Mammary epithelial cell (primary cell): ENCODE measurements at places on chromosomes 7 and 10. TPM values are rescaled to one million over a fixed set of nuclear protein-coding genes. Genes with fewer than 3 reads are reported as not detected.
A peak's percentile ranks its signal among the peaks of the same experiment; 100 is the strongest.

DNA sequence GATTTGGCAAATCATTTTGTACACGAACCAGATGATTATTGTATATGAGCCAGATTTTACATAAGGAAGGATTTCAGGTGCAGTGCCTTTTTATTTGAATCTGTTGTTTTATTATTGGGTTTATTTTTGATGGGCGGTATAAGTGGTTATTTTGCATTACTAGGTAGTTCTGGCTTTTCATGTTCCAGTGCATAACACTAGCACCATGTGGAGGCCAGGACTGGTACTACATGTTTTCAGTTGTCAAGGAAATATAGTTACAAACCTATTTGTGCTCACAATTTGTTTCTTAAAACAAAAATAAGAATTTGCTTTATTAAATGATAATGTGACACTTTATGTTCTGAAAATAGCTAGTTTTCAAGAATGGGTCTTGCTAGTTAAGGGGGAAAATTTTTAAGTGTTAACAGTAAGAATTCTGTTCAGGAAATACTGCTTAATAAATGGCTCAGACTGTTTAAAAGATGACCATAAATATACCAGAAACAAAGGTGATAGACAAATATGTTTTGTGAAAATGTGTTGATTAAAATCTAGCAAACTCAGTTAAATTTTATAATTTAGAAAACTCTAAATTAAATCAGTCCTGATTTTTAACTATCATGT lies 7.1 kb upstream of the SEMA3E start:
- DNase-seq: peak; percentile 32

The GPR22 gene
- total RNA-seq: under 0.01 TPM

DNA sequence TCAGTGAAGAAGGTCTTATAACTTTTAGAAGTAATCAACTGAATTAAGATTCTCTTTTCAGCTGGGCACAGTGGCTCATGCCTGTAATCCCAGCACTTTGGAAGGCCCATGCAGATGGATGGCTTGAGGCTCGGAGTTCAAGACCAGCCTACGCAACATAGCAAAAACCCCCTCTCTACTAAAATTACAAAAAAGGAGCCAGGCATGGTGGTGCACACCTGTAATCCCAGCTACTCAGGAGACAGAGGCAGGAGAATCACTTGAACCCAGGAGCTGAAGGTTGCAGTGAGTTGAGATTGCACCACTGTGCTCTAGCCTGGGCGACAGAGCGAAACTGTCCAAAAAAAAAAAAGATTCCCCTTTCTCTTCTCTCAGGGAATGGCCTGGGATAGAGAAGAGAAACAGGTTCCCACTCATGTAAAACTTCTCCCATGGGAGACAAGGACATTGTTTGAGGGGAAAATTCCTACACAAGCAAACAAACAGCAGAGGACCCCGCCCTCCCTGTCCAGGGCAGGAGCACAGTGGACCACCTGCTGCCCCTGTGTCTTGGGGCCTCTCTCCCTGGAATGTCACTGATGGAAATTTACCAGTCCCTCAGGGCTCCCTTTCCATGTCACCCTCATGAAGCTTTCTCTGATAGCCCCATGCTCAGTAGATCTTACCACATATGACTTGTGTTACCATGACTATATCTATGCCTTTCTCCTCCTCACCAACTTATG lies 5.6 kb downstream of the IL2RA start:
- no peak for DNase-seq

DNA sequence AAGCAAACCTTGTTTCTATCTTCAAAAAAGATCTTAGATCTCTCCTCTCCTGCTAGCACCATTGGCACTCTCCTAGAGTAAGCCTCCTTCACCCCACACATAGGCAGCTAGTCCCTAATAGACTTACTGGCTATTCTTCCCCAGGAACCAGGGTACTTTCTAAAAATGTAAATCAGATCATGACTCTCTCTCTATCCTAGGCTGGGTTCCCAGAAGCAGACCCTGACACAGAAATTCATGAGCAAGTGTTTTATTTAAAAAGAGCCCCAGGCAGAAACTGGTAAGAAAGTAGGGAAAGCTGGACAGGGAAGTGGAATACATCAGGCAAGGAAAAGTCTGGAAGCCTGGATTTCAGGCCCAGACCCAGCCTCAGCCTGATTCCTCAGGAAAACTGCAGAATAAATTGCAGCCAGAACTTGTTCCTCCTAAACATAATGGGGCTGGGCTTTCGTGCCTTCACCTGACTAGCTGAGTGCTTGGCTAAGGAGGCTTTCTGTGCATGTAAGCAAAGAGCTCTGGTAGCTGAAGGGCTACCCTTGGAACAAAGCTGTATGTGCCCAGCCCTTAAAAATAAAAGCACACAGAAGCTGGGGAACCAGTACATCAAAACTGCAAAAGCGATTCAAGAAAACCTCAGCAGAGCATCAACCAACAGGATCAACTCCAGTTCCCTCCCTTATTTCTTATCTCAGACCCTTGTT lies 18.8 kb upstream of the SORBS1 start:
- DNase-seq: no peak

- DNase-seq: no peak
Observed at GRCh38 chr10:70274643-70275042, 9.2 kb downstream of the NPFFR1 start.

The PON1 gene
- total RNA-seq: not detected

DNA sequence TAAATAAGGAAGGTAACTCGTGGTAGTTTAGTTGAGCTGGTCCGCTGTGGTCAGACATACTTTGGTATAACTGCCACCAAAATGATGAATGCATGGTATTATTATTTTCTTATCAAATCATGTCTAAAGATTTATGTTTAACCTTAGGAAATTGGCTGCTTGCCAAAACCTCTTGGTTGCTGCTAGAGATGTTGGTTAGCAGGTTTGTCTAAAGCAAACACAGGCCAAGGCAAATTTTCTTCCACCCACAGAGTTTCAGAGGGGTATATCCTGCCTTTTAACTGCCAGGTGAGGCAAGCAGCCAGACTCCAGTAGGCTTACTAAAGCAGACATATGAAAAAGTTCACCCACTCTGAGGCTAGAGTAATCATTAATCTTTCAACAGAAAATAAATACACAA lies 101.4 kb downstream of the SEMA3E start:
- peak; percentile 82 for DNase-seq

DNA sequence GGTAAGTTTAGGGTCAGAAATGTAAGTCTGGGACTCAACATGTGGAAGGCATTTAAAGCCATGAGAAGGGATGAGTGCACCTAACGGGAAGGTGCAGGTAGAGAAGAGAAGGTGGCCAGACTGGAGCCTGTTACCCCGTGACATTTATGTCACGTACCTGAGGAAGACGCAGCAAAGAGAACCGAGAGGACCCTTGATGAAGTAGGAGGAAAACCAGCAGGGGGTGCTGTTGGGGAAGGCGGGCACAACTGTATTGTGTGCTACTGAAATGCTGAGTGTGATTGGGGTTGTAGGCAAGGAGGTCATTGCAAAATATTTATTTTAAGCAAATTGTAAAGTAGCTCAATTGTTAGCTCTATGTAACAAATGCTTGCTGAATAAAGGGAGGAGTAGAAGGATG lies 338.2 kb upstream of the PRKCQ start:
- no peak for DNase-seq

The EVX1 gene
- total RNA-seq: not detected

- no peak for DNase-seq
Observed at GRCh38 chr7:23074443-23075261, 30.9 kb upstream of the KLHL7 start.

GRCh38 chr10:51800725-51801424 lies 101.5 kb upstream of the CSTF2T start:
- DNase-seq: no peak

The CFAP58 gene
- total RNA-seq: 1.0 and 1.6 TPM in 2 replicates
